Cardiac muscle cell (in vitro differentiated cells and primary cell): ENCODE measurements at places on chromosomes 6 and 20.

DNA sequence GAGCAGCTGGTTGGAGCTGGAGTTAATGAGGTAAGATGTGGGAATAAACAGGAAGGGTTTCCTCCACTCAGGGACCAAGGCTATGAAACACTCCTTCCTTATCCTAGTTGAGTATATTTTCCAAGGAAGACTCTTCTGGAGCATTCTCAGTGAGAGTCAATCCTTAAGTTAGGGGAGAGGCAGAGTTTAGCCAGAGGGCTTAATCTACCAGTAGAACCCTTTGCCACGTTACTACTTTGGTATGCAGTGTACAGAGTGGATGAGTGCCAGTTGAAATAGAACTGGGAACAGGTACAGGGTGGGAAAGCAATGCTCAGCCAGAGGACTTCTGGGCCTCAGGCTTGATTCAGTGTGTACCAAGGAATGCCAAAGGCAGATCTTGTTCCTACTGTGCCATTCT, 114.3 kb downstream of the UBE3D start:
- no peak for DNase-seq

- no peak for DNase-seq
Observed at GRCh38 chr20:1286267-1287024, 20.4 kb downstream of the SNPH start.

DNA sequence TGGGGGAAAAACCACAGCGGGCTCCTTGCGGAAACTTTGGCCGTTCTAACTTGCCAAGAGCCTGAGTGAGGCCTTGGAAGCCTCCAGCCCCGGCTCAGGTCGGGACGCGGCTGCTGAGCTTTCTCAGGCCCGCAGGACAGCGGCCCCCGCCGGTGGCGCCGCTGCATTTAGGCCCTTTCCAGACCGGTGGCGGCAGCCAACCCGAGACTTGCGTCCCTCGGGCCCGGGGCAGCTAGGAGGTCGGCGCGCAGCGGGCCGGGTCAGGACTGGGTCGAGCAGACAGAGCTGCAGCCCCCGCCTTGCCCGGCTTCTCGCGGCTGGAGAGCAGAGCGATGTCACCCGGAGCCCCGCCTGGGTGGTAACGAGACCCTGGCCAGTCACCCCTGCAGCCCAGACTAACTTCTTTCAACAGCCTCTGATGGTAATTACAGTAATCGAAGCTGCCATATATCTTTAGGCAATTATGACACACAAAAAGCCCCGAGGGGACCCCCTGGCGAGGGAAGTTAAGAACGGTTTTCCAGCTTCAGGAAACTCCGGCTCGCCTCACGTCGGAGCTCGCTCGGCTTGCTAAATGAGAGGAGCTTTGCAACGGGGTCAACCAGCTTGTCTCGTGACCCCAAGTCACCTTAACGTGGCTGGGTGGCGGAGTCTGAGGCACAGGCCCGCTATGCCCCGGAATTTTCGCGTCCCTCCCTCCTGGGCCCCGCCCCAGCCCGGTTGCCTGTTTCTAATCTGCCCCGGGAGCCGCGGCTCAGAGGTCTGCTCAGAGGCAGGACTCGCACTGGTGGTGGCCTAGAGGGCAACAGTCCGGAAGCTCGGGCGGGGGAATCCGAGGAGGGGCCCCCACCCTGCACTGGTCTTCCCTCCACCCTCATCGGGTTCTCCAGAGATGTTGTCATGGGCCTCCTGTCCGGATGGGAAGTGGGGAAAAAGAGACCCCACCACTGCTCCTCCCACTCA, 3.0 kb downstream of the NR2E1 start:
- DNase-seq, result peak; percentile 81

DNA sequence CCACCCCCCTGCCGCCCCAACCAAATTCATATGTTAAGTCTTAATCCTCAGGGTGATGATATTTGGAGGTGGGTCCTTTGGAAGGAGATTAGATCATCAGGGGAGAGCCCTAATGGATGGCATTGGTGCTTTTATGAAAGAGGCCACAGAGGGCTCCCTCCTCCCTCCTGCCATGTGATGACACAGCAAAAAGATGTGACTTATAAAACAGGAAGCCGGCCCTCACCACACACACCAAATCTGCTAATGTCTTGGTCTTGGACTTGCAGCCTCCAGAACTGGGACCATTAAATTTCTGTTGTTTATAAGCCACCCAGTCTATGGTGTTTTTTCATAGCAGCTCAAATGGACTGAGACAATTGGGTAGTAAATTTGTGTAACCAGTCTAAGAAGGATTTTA, 176.3 kb downstream of the ADGRG6 start:
- DNase-seq, result no peak

- DNase-seq, result no peak
Observed at GRCh38 chr20:59939879-59940128, 301 bp downstream of the PPP1R3D start.

DNA sequence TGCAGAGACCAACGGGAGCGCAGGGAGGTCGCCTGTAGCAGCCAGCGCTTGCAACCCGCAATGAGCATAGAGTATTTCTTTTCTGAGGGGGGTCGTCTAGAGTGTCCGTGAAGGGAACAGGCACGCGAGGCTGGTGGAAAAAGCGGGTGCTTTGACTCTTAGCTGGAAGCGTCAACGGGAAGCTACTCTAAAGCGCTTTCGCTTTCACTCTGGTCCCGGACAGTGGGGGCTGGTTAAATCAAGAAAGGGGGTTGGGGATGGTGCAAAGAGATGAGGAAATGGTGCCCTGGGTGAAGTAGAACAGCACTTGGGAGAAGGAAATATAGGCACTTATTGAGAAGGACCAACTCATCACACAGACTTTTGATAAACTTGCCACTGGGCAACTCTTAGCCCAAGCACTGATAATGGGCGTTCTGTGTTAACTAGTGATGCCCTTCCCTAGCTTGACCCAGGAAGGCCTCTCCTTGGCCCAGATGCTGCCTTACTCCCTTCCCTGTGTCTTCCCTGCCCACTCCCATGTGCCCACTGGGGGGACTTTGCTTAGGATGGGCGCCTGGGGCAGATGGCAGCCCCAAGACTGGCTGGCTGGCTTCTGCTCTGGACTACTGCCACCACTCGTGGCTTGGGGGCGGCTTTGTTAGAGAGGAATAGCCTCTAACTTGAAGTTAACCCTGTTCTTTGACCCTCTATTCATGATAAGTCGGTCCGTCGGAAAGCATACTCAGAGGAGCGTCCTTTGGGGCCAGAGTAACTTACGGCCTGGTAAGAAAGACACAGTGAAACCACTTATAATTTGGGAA, 585 bp downstream of the PSMB9 start:
- peak; percentile 47 for DNase-seq

DNA sequence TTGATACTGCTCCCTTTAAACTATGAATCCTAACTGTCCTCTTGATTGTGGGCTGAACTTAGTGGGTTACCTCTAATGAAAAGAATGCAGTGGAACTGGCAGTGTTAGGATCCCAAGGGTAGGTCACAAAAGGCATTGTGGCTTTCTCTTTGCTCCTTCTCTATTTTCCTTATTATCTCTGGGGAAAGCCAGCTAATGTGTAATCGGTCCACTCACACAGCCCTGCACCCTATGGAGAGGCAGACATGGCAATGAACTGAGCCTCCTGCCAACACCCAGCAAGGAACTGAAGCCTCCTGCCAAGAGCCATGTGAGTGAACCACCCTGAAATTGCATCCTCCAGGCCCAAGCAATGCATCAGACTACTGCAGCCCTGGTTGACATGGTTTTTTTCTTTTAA, 24.6 kb upstream of the ZNF133 start:
- DNase-seq, result no peak

- no peak for DNase-seq
Observed at GRCh38 chr6:165222315-165223025, 86.9 kb downstream of the C6orf118 start.

GRCh38 chr6:77133031-77133430, 330.3 kb downstream of the HTR1B start:
- no peak for DNase-seq

DNA sequence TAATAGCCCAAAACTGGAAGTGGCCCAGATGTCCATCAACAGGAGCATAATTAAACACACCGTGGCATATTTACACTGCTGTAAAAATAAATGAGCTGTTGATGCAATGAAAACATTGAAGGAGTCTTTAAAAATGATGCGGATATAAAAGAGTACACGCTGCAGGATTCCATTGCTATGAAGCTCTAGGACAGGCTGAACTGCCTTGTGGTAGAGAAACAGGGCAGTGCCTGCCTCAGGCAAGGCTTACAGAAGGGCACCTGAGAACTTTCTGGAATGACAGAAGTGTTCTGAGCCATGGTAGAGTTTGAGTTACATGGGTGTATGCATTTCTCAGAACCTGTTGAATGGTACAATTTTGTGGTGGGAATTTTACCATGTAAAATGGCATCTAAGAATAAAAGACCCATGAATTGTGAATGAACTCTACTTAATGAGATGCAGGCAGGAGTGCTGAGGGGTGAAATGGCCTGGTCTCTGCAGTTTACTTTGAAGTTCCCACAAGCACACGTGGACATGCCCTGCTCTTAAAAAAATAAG, 45.3 kb upstream of the RIN2 start:
- DNase-seq, result no peak

DNA sequence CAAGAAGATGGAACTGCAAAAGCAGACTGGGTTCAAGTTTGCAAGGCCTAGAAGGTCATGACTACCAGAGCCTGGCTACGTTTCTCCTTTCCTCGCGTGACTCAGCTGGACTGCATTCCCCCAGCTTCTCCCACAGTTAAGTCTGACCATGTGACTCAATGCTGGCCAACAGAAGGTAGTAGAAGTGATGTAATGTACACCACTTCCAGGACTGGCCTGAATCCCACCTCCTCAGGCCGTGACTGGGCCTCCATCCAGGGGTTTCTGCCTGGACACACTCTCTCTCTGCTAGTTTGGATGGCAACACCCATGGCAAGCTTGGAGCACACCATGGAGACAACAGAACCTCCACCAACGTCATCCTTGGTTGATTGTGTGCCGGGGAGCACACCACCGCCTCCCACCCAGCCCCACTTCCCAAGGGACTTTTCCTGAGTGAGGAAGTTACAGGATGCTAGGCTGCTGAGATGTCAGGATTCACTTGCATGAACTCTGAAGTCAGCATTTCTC, 112.0 kb upstream of the CDYL start:
- DNase-seq, result no peak
